Activated naive CD8-positive, alpha-beta T cell treated with anti-CD3 and anti-CD28 coated beads for 36 hours (primary cell): ENCODE measurements at places on chromosomes 3 and 15. TPM values are rescaled to one million over a fixed set of nuclear protein-coding genes. Genes with fewer than 3 reads are reported as not detected.
A peak's percentile ranks its signal among the peaks of the same experiment; 100 is the strongest.

DNA sequence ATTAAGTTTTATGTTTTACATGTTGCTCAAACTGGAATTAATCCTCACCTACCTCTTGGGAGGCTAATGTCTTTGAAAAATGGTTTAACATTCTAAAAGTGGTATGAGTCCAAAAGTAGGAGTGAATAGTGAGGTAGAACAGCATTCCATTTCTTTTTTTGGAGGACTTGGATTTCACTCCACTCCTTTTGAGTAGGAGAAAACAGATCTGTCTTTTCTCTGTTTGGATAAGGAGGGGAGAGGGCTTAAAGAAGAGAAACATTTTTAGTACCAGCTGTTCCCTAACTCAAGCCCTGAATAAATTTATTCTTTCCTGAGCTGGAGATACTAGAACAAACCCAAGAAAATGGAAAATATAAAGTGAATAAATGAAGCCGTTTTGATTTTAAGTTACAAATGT is 687.9 kb downstream of the MECOM start:
- no peak for DNase-seq

DNA sequence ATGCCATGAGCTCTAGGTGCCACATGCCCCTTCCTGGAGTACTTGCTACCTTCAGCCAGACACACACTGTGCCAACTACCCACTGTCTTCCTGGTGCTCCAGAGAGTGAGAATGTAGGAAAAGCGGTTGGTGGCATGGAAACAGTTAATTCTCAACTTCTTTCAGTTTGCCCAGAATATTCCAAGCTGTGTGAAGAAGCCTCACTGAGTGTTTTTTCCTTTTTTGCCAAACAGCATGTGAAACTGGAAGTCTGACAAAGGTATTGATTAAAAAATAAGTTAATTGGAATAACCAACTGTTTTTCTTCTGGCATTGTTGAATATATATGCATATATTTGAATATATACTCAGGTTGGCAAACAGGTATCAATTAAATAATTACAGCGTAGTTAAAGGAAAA is 52.8 kb downstream of the LRRC3B start:
- no peak for DNase-seq

DNA sequence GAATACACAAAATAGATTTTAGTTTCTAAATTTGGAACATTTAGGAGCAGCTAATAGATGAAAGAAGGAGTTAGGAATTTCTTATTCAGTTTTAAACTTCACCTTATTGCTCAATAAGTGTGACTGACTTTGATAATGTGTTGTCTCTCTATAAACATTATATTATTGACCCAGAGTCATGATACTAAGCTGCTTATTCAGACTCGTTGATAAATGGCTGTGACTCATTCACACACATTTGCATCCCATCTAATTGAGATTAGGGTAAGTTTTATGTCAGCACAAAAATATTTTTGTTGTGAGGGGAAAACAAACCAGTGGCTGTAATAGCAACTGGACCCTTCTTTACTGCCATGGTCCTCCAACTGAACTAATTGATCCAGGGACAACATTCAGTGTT is 137.6 kb downstream of the GOLIM4 start:
- DNase-seq = no peak

DNA sequence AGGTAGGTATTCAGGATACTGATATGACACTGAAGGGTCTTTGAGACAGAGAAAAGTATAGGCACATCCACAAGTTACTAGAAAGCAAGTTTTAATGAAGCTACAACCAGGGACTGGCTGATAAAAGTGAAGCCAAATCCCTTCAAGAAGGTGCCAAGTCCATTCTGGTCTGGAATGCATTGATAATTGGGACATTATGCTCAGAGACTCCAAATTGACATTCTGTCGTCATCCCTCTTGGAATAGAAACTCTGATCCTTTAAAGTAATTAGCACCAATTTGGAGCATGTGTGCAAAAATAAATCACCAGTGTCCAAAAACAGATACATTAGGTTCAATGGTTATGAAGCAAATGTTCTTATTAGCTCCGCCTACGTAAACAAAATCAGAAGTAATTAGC is 47.3 kb upstream of the BCL6 start:
- DNase-seq = no peak

The OR5H15 gene
- total RNA-seq = not detected

The GLDN gene
- total RNA-seq = not detected

DNA sequence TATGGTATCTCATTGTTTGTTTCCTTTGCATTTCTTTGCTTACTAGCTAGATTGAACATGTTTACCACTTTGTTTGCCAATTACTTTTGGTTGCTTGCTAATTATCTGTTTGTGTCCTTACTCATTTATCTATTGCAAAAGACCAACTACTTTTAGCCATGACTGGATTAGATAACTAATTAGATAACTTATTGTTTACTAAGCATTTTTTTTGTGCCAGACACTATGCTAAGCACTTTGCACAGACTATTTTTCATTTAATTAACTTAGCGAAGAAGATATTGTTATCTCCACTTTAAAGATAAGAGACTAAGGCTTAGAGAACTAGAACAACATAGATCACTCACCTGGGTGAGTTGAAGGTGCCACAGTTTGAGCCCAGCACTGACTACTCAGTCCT is 16.9 kb upstream of the ZFAND6 start:
- no peak for DNase-seq

The PRSS50 gene
- total RNA-seq = not detected

The DNAH12 gene
- total RNA-seq = not detected

- no peak for DNase-seq
Observed at GRCh38 chr3:55521064-55521737, 34.1 kb upstream of the WNT5A start.

The P2RY14 gene
- 2.5 TPM for total RNA-seq

GRCh38 chr3:80771085-80771484 is 990.4 kb downstream of the GBE1 start:
- no peak for DNase-seq

GRCh38 chr15:38050529-38051448 is 116.3 kb downstream of the TMCO5A start:
- DNase-seq = no peak

- DNase-seq = peak; percentile 86
Observed at GRCh38 chr15:31328428-31328968, 1.9 kb downstream of the KLF13 start.

DNA sequence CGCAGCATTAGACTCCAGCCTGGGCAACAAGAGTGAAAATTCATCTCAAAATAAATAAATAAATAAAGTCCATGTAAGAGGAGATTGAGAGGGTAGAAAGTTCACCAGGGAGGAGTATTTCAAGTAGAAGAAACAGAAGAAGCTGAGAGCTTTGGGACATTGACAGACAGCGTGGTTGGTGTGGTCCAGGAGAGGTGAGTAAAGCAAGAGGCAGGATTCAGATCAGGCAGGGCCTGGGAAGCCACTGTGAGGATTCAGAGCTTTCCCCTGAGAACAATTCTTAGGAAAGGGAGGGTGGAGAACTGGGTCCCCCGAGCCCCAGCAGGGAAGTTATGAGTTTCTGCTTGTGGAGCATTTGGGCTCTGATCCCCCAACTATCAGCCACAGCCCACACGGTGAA is 54.2 kb upstream of the AMOTL2 start:
- DNase-seq = no peak

DNA sequence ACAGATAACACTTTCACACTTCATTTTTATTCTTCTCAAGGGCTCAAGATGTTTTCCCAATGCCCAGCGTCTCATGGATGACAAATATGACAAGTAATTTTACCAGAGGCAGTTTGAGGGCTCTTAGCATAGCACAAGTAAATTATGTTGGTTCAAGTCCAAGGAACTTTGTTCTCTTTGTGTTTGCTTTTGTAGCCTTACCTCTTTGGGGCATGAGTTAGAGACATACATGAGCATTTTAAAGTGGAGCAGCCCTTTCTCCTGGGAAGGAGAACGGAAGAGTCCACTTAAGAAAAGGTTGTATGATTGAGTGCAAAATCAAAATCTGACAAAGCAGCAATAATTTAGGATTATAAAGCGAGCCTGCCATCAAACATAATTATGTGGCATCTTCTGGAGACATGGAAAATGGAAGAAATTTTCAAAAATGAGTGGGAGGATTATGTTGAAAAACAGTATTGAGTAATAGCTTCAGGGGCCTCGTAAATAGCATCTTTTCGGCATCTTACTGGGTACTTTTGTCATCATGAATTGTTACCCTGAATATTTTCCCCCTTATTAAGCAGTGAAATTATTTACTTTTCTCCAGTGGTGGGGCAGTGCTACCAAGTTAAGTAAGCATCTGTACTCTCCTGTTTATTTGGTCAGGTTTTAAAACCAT is 65.9 kb downstream of the PGPEP1L start:
- no peak for DNase-seq

The PLA2G4E gene
- total RNA-seq = not detected

DNA sequence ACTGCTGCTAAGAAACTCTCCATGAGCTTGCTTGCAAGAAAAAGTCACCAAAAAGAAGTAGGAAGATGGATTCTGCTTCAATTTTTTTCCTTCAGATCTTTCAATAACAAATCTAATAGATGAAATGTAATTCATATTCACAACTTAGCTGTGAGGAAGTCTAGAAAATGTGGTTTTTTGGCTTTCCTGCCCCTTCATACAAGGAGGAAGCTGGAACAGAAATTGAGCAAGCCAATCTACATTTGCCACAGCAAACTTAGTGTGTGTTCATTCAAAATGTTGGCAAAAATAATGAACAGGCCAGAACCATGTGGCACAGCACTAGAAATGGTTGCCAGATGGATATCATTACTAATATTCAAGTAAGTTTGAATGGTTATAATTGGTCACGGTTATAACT is 93.2 kb upstream of the NEDD4 start:
- no peak for DNase-seq

The ATP10A gene
- total RNA-seq = 23.9 TPM

GRCh38 chr3:10783360-10784351 is 32.4 kb upstream of the SLC6A11 start:
- no peak for DNase-seq

DNA sequence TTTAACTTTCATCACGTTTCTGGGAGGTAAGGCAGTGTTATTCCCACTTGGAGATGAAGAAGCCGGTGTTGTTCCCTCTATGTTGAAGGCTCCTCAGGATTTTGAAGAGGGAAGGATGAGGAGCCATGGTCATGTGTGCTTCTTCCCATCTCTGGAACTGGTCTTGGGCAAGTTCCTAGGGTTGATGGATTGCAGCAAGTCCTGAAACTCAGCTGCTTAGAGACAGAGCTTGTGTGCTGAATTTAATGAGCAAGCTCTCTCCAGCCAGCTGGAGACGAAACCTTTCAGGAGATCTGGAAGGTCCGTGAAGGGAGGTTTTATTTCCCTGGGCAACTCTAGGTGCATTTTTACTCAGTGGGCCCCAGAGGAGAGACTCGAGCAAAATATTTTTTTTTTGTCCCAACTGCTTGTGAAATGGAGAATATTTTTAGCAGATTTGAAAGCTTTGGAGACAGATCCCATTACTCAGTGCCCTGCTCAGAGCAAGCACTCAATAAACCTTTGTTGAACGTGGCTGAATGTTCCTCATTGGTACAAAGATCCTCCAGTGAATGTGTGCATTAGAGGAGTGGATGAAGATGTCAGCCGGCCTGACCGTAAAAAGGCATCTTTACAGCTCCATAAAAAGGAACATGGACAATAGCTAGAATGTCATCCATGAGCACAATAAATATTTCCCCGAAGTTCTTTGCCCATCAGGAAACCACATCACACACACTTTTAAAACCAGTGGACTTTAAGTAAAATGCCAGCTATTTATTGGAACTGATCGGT is 55.6 kb upstream of the RGMA start:
- DNase-seq = no peak

The CHCHD4 gene
- total RNA-seq = 29.8 TPM

- DNase-seq = no peak
Observed at GRCh38 chr3:4419386-4419785, 47.7 kb downstream of the SUMF1 start.
